ENCODE measurements at places on chromosomes 5 and 9.

GRCh38 chr9:32566770-32567169, 6.2 kb downstream of the NDUFB6 start:
- no peak for DNase-seq

GRCh38 chr5:395921-396530, 47.0 kb upstream of the EXOC3 start:
- peak; percentile 56 for DNase-seq

DNA sequence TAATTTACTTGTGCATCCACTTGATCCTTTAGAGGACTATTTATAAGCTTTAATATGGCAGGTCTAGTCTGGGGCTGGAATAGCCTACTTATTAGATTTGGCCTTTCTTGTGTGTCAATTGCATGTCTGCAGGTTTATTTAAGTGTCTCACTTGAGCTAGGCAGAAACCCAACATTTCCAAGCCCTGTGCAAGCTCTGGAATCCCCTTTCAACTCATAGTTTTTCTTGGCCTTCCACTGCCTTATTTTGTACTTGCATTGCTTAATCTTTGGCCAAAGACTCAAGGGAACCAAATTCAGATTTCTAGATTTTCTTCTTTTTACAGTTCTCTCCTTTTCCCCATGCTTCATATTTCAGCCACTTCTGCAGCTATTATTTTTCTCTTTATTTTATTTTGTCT, 102.4 kb upstream of the RFX3 start:
- no peak for DNase-seq

DNA sequence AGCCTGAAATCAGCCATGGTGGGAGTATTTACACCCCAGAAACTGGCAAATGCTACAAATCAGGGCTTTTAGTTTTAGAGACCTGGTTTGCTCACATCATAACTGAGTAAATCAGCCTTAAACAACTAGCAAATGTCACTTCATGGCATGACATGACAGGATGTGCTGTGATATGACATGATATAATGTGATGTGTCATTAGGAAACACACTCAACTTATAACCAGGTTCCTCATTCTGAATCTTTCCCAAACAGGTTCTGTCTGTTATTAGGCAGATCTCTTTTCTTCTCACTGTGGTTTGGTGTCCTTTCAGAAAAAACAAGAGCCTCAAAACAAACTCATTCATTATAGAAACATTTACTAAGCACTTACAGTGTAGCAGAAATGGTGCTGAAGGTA, 90.5 kb downstream of the ADAMTS12 start:
- DNase-seq, result no peak

DNA sequence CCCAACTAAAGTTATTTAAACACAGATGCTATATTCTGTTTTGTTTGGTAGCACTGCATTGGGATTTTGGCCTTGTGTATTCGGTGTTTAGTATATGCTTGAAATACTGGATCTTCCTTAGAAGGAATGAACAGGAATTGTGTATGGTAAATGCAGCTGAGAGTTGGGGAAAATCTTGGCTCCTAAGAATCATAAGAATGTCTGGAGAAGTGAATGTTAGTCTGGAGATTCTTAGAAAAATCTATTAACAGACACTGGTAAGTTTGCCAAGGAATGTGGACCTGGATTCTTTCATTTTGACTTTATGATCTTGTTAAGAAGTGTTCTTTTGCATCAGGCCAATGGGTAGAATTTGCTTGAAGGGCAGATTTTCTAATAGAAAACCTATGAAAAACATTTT, 38.9 kb downstream of the SNX30 start:
- DNase-seq, result no peak

- DNase-seq, result no peak
These were observed 21.2 kb downstream of the OTULIN start for GRCh38 chr5:14685757-14686156.

GRCh38 chr9:114170771-114171461, 15.6 kb downstream of the COL27A1 start:
- DNase-seq, result no peak

- DNase-seq, result no peak
These were observed 66.7 kb upstream of the CAST start for GRCh38 chr5:96595300-96596090.

- no peak for DNase-seq
These were observed 31.5 kb downstream of the SOX30 start for GRCh38 chr5:157620776-157621175.

DNA sequence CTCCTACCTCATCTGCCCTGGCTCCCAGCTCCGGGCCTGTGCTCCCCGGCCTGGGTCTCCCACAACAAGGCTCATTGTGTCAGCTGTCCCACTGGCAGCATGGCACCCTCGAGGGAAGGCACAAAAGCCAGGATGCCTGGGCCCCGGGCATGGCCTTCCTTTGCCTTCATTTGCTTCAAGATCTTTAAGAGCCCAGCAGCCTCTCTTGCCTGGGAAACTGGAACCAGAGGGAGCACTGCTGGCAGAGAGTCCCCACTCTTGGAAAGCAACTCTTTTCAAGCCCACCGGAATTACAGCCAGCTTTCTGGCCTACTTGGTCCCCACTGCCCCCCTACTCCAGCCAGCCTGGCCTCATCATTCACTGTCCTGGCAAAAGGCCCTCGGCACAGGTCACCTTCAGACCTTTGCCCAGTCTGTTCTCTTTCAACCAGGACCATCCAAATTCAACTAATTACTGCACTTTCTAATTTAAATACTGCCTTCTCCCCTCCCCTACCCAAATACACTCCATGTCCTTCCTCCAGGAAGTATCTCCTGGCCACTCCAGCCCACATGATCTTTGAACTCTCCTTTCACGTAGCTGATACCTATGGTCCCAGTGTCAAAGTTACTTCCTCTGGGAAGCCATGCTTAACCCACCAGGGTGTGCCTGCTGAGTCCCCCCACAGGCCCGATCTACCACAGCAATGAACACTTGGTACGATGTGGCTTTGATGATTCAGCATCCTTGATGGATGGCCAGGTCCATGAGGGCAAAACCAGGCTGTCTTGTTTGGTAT, 8.9 kb downstream of the ZER1 start:
- DNase-seq, result no peak
